ENCODE measurements at places on chromosomes 2 and 18.

DNA sequence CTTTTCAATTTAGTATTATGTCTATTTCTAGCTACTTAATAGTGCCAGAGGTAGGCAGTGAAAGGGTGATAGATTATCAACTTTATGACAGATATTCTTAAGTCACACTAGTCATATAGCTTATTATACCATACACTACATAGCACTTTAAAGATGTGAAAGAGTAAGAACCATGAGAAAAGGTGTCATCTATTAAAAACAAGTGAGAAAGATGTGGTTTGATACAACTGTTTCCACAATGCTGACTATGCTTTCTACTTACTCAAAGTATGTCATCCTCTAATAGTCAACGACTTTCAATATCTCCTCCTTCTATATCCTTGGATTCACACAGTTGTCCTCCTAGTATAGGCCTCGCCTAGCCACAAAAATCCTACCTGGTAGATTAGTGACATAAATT, 132.9 kb upstream of the WDSUB1 start:
- no peak for DNase-seq

- no peak for DNase-seq
Observed at GRCh38 chr18:26119246-26119645, 14.4 kb upstream of the PSMA8 start.

- peak; percentile 74 for DNase-seq
Observed at GRCh38 chr2:36452260-36452659, 96.7 kb downstream of the CRIM1 start.

DNA sequence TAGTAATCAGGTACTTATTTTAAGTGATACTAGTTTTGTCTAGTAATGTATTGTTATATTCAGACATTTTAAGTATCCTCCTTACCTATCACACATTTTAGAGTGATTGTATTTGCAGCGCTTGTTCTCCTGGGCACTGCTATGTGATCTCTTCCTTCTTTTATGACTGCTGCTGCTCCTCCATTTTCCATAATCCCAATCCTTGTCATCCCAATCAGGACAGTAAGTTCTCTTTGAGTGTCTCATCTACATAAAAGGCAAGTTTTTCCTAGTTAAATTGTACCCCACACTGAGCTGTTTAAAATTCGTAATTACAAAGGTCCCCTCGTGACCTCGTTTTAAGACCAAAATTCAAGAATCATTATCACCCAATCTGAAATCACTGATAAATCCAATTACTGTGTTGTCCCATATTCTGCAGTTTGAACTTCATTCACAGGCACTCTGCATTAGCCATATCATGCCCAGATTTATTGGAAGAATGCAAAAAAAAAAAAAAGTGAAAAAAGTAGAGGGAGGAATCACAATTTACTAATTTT, 2.8 kb downstream of the CLK1 start:
- DNase-seq, result no peak

DNA sequence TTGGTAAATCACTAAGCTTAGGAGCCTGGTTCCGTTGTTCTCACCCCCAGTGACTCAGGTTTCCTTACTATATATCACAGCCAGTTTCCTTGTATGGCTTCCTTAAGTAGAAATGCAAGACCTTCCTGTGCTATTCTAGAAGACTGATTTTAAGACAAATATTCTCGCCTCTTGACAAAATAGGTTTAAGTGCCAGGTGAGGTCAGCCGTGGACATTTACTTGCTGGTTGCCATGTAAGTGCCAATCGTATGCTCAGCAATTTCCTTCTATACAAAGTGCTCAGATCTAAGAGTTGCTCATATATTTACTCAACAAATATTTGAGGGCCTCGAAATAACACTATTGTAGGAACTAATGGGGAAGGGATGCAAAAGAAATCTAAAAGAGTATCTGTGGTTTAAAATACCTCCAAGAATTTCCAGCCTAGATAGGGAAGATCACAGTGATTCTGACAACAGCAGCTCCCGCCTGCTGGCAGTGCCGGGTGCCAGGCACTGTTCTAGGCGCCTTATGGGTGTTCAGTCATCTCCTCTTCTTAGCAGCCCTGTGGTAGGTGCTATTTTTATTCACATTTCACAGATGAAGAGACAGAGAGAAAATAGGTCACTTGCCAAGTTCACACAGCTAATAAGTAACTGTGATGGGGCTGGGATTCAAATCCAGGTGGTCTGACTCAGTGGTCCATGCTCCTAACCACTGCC, 95.3 kb upstream of the B3GNT7 start:
- DNase-seq, result no peak

DNA sequence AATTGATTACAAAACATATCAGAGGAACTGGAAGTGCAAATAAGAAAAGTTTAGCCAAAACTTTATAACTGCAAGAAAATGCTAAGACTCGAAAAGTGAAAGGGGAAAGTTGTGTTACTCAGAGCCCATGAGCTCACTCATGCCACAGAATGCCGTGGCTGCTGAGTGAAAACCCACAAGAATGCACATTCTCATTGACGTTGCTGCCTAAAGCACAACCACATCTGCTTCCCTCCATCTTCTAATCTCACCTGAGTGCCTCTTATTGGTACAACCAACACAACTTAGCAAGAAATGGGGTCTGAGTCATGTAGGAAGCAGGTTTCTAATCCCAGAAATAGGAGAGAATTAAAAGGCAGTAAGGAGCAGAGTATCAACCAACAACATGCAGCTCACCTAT, 259.7 kb downstream of the LNPK start:
- peak; percentile 55 for DNase-seq

DNA sequence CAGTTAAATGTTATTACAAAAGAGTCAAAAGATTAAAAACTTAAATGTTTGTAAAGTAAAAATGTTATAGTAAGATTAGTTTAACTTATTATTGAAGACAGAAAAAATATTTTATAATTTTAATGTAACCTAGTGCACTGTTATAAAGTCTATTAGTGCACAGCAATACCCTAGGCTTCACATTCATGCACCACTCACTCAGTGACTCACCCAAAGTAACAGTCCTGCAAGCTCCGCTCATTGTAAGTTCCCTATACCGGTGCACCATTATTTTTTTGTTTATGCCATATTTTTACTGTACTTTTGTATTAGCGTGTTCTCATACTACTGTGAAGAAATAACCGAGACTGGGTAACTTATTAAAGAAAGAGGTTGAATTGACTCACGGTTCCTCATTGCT, 759.7 kb upstream of the CDH7 start:
- DNase-seq, result no peak

DNA sequence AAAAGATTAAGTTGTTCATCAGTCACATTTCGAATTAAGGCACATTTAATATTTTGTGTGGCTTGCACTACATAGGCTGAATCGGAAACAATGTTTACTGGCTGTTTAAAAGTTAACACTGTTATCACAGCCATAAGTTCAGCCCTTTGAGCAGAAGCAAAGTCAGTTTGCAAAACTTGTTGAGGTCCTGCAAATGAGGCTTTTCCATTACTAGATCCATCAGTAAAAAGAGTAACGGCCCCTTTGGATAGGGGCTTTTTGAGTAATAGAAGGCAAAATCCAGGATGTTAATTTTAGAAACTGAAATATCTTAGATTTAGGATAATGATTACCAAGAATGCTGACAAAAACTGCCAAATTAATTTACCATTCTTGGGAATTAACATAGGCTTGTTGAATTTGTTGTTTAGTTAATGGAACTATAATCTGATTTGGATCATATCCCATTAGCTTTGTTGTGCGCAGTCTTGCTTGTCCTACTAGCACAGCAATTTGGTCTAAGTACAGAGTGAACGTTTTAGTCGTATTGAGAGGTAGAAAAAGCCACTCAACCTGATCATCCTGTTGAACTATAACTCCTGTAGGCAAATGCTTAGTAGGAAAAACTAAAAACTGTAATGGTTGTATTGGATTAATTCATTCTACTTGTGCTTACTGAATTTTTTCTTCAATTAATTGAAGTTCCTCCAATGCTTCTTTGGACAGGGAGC, 13.9 kb upstream of the SUCLG1 start:
- no peak for DNase-seq

DNA sequence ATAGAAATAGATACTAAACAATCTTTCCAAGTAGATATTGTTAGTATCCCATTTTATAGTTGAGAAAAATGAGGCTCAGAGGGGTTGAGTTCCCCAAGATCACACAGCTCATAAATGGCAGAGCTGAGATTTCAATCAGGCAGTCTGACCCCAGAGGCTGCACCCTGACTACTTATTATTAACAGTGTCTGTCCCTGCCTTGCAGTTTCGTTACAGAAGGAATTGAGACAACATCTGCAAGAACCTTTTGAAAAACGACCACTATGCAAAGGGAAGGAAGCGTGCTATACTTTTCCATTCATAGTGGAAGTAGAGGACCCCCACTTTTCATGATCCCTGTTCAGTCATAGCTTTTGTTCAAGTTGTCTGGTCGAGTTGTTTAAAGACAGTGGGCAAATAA, 53.2 kb upstream of the SEC11C start:
- no peak for DNase-seq

DNA sequence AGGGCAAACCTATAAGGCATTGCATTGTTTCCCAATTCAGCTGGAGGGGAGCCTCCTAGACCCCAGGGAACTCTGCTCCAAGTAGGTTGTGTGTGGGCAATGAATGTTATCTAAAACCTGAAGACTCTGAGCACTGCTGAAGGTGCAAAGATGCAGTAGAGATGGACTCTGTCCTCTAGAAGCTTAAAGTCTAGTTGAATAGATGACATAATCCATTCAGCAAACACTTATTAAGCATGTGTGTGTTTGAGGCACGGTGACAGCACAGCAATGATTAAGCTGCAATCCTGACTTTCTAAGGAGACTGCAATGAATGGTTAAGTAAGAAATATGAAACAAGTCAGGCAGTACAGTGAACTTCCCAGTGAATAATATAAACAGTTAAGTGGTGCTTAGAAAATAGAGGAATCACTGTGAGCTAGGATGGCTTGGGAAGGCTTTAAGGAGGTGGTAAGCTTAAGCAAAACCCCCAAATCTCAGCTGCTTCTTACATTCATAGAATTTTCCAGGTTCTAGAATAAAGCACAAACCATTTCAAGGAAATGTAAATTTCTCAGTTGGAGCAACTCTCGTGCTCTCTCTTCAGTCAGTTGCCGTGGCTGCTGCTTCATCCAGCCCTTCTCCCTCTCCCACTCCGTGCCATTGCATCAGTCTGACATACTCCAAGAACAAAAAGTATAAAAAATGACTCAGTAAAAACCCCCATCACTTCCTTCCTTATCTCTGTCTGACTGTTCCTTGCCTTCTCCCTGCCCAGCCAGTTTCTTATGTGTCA, 19.1 kb downstream of the MXD1 start:
- peak; percentile 54 for DNase-seq

DNA sequence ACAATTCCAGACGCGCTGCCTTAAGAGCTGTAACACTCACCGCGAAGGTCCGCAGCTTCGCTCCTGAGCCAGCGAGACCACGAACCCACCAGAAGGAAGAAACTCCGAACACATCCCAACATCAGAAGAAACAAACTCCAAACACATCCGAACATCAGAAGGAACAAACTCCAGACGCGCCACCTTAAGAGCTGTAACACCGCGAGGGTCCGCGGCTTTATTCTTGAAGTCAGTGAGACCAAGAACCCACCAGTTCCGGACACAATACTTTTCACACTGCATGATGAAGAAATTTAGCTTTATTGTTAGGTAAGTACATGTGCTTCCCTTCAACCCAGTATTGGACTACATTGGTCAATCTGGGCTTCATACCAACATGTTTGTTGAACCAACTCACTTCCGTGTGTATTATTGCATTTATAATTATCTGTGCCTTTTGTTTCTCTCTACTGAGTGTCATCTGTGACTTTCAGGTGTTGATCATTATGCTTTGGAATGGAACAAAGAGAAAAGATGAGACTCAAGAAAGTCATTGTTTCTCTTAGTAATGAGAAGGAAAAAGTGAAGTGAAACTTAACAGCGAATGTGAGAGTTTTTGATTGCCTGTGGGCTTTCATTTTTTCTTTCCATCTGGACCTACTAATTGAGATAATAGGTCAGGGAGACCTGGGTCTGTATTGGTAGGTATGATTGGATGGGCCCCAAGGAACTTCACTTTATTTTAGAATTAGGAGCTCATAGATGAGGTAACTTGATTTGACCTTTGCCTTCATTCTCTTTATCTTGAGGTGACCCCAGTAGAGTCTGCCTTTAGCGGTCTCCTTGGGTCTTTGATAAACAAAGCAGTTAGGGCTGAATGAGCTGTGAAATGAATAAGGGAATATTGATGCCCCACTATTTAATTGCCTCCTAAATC, 76.1 kb upstream of the CAVIN2 start:
- no peak for DNase-seq

DNA sequence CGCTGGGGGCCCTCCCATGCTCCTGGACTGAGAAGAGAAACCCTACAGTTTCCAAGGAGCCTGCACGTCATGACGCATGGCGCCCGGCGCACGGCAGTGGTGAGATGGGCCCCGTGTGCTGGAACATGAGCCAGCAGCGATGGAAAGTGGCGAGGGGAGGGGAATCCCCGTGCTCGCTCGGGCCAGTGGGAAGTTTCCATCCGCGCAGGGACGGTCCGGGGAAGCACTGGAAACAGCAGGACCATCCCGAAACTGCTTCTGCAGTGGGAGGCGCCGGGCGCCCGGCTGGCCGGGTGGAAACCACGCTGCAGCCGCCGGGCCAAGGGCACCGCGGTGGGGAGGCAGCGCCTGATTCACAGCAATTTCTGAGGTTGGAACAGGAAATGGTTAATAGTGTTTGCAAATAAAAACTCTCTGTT, 4.9 kb upstream of the PDCD1 start:
- DNase-seq, result no peak

DNA sequence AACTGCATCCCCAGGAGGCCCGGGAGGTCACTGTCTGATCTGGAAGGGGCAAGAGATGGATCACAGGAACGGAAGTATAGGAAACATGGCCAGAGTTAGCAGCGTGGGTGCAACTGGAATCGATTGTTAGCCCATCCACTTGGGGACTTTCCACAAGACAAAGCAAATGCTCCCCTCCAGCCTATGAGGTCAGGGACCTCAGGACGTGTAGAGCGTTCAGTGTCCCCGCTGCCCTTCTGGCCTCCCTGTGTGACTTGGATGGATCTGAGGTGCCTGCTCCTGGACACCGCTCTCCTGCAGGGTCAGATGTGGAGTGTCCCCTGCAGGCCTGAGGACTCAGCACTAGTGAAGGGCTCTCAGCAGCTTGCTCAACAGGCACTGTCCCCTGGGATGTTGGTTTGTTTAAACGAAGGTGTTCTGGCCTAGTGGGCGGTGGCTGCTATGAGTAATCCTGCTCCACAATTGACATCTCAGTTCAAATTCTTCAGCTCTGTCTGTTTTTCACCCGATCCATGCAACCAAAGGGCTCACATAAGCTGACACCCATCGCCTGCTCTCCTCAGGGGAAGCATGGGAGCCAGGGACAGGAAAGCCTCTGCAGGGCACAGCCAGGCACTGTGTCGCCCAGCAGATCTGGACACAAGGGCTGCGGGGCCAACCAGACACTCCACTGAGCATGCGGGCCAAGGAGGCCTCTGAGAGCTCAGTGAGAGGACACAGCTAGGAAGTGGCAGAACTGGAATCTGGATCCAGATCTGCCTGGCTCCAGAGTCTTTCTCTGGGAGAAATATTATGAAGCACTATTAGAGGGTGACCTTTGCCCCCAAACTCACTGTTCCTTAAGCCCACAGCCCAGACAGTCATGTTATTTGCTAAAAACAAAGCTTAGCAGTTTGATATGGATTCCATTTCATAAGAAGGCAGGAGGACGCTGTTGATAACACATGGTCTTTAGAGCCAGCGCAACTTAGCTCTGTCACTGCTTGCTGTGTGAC, 78.5 kb downstream of the RHOB start:
- DNase-seq, result no peak

Measured in fibroblast of skin of left biceps (primary cell).